Neural progenitor cell (in vitro differentiated cells): ENCODE measurements at places on chromosomes 16 and 17.

GRCh38 chr17:78497115-78497540, 80.1 kb downstream of the DNAH17 start:
- peak; percentile 87 for DNase-seq

DNA sequence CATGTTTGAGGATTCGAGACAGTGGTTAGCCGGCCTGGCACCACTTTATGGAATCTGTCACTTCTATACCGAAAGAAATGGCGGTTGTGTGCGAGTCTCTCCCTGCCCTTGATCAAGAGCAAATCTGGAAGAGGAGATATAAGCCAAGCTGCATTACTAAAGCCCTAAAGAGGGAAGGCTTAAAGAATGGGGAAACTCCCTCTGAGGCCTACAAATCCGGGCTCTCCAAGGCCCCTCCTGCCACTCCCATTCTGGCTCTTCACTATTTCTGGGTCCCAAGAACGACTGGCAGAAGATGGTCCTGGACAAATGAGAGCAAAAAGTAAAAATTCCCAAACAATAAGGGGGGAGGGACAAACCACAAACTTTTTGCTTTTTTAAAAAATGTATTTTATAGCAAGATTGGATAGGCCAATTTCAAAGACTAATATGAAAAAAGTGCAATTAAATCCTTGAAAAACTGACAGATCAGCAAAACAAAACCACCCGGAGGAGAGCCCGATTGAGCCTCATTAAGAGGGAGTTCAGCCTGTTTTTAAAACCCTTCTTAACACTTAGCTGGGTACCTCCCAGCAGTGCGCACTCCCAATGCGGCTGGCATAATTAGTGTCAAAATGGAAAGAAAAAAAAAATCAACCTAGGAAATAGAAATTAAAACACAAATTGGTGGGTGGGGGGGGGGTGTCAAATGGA, 193.5 kb downstream of the ZFHX3 start:
- no peak for DNase-seq

DNA sequence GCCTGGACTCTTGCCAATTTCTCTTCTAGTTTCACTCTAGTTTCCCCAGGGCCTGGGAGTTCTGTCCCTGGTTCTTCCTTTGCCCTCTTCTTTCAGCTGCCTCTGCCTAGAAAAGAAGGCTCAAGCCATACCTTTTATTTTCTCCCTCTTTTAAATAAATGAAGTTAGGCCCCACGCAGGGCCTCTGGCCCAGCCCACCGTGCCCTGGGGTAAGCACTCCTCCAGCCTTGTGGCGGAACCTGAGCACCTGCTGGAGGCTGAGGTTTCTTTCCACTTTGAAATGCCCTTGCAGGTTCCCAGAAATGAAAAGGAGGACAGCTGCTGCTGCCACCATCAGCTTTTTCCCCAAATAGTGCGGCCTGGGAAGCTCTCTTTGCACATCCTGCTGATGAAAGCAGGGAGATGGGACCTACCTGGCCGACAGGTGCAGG, 139.4 kb downstream of the CCDC182 start:
- DNase-seq, result no peak

- no peak for DNase-seq
Measured at GRCh38 chr17:58648236-58648635, 43.6 kb downstream of the TEX14 start.

- DNase-seq, result no peak
Measured at GRCh38 chr17:50120475-50121253, 9.3 kb downstream of the SAMD14 start.

GRCh38 chr17:48246612-48247011, 139.0 kb downstream of the SNX11 start:
- no peak for DNase-seq

GRCh38 chr16:3792472-3793012, 75.2 kb upstream of the TRAP1 start:
- no peak for DNase-seq

GRCh38 chr16:56246051-56246817, 54.9 kb downstream of the GNAO1 start:
- peak; percentile 19 for DNase-seq

- DNase-seq, result no peak
Measured at GRCh38 chr17:2089021-2089422, 34.1 kb downstream of the HIC1 start.

GRCh38 chr17:63370696-63371095, 75.4 kb downstream of the CYB561 start:
- DNase-seq, result no peak

DNA sequence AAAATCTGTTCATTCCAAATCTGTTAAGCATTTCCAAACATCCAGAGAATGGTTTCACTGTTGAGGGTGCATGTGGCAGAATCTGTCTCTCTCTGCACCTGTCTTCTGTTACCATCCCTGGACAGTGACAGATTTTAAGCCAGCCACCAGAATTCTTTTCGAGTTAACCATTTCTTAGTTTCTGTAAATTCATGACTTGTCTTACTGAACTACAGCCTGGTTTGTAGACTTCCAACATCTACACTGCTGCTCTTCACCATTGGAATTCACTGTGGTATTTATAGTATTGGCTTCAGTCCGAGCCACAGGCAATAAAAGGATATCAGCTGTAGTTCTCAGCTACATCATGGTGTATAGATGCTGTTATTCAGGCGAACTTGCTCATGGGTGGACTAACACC, 47.6 kb downstream of the GOSR1 start:
- no peak for DNase-seq

- no peak for DNase-seq
Measured at GRCh38 chr16:16983582-16983981, 487.2 kb downstream of the XYLT1 start.

DNA sequence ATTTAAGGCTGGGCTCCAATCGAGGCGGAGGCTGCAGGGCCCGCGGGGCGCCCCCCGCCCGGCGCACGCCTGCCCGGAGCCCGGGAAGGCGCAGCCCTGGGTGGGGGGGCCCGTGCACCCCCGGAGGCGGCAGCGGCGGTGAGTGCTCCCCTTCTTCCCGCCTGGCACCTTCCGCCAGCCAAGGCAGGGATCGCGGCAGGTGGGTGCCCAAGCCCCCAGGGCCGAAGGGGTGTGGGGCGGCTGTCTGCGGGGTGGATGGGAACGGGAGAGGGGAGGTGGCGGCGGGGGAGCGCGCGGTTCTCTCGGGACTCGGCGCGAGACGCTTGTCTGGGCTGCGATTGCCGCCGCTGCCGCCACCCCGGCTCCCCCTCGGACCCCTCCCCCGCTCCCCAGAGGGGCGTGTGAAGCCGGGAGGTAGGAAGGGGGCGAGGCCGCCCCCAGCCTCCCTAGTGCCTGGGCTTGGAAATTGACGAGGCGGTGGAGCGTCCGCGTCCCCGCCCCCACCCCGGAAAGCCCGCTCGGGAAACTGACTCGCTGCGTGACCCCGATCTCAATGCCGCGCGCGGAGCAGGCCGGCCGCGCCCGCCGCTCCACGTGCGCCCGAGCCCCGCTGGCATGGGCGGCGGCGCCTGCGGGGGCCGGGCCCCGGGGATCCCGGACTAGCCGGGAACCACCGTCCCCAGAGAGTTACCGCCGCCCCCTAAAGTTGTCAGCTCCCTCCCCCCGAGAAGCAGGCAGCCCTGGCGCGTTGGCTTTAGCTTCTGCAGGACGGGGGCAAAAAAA, 231.5 kb downstream of the MRTFB start:
- DNase-seq, result peak; percentile 79

DNA sequence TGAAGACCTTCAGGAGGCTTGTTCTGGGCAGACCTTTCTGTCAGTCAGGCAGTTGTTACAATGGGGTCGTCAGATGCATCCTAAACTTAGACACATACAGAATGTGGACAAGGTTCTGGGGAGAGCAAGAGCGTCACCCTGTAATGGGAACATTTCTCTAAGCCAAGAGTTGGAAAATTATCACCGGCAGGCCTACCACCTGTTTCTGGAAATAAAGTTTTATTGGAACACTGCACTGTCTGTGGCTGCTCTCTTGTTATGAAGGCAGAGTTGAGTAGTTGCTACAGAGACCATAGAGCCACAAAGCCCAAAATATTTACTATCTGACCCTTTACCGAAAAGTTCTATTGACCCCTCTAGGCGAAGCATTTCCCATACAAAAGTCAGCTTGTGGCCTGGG, 106.2 kb downstream of the CPPED1 start:
- no peak for DNase-seq

DNA sequence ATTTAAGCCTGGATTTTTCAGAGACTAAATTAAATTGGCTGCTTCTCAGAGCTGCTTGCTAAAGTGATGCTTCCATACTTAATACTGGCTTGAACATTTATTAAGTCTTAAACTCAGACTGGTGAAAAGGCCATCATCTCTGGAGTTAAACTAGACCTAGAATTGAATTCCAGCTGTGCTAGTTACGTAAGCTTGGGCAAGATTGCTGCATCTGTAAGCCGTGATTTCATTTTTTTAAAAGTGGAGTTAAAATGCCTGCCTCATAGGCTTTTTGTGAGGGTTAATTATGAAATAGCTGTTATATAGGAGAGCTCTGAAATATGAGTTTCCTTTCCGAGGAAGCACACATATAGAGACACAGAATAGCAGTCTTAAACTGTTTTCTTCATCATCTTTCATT, 84.7 kb downstream of the VAT1L start:
- DNase-seq, result no peak

- DNase-seq, result no peak
Measured at GRCh38 chr16:88327561-88328312, 55.0 kb upstream of the ZNF469 start.

GRCh38 chr17:78490673-78491072, 86.5 kb downstream of the DNAH17 start:
- no peak for DNase-seq

GRCh38 chr16:76268824-76269223, 8.4 kb upstream of the CNTNAP4 start:
- DNase-seq, result no peak

GRCh38 chr17:50046179-50046578, 9.7 kb upstream of the ITGA3 start:
- DNase-seq, result no peak

DNA sequence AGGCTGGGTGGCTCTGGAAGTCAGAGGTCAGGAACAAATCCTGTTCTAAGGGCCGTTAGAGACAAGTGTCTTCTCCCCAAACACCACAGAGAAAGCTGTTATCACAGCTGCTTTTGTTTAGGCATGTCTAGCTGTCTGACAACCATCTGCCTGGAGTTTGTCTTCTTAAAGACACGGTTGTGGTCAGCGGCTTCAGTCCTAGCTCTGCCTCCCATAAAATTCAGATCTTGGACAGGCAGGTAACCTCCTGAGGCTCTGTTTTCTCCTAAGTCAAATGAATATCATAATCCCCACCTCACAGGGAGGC, 2.3 kb upstream of the ITGA3 start:
- DNase-seq, result no peak

DNA sequence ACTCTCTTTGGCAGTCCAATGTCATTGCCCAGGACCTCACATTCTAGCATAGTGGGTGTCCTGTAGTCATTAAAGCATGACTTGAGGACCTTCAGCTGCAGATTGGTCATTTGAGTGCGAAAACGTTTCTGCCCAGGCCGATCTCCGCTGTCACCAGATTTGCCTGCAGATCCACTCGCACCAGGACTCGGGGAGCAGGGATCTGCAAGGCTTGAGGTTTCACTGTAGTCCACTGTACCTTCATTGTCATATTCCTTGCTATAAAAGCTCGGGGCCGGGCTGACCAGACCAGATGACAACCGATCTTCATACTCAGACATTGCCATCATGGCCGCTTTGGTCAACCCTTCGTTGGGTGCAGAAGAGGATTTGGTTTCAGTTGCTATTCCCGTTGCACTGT, 254.2 kb downstream of the ZFHX3 start:
- DNase-seq, result no peak

- no peak for DNase-seq
Measured at GRCh38 chr17:83202002-83203000, 122.9 kb downstream of the METRNL start.
